AG20443 (cell line): ENCODE measurements at places on chromosomes 11 and 22.

- DNase-seq: no peak
Observed at GRCh38 chr22:45969414-45969799, 7.6 kb downstream of the WNT7B start.

DNA sequence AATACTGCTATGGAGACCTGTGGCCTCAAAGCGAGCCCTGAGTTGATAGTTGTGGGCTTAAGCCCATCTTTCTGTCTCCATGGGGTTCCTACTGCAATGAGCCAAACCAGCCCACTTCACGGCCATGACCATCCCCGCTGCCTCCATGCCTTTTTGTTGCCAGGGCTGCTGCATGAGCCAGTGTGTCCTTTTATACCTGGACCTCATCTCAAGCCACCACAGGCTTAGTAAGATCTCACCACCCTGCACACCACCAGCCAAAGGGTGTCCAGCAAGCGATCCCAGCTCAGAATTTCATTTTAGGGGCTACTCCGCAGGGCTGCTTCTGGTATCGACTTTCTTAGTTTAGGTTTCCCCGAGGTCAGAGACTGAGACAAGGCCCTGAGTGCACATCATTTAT is 8.3 kb downstream of the TP53AIP1 start:
- DNase-seq: no peak

DNA sequence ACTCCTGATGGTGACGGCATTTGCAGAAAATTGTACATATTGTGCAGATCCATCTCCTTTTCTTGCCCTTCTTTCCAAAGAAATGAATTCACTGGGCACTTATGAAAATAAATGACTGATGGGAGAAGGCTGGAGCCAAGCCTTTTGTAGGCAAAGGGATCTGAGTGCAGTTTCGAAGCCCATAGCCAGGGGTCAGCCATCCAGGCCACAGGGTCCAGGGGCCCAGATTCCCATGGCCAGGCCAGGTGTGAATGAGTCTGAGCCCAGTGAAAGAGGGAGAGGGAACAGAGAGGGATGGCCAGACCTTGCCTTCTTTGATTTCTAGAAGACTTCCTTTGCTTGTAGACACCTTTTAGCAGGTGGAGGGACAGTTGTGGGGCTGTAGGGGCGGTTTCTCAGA is 209.1 kb downstream of the KIRREL3 start:
- DNase-seq: no peak

GRCh38 chr22:22817468-22818201 is 70.0 kb upstream of the IGLL5 start:
- no peak for DNase-seq

DNA sequence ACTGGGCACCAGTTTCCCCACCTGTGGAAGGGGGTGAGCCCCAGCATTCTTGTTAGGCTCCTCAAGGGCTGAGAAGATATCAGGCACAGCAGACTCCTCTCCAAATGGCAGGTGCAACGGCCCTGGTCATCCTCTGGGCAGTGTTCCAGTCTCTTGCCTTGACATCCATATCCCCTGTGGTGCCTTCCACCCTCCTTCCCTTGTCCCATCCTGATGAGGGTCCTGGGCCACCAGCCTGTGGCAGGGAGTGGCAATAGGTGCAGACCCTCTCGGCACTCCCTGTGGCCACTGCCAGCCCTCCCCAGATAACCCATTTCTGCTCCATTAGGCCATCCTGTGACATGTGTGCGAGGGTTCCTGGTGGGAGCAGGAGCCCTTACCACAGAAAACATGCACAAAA is 78.8 kb upstream of the NECTIN1 start:
- DNase-seq: no peak

DNA sequence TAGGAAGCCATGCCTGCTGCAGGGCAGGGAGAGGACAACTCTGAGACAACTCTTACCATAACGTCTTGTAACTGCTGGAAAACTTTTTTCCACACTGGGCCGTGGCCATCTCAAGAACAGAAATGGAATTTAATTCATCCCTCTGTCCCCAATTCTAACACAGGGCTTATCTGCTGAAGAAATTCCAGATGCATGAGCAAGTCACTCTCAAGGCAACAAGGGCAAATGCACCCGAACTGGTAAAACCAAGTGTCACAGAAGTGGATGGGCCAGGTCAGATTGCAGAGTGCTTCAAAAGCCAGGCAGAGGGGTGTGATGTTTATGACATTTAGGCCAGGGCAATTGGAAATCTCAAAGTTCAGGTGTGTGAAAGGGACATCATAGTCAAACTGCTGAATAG is 7.4 kb downstream of the SMPD1 start:
- peak; percentile 72 for DNase-seq

- DNase-seq: no peak
Observed at GRCh38 chr11:47394322-47395222, 13.8 kb upstream of the SLC39A13 start.
